Thyroid gland (tissue), 4 donors: ENCODE measurements at places on chromosomes 2 and 18.

DNA sequence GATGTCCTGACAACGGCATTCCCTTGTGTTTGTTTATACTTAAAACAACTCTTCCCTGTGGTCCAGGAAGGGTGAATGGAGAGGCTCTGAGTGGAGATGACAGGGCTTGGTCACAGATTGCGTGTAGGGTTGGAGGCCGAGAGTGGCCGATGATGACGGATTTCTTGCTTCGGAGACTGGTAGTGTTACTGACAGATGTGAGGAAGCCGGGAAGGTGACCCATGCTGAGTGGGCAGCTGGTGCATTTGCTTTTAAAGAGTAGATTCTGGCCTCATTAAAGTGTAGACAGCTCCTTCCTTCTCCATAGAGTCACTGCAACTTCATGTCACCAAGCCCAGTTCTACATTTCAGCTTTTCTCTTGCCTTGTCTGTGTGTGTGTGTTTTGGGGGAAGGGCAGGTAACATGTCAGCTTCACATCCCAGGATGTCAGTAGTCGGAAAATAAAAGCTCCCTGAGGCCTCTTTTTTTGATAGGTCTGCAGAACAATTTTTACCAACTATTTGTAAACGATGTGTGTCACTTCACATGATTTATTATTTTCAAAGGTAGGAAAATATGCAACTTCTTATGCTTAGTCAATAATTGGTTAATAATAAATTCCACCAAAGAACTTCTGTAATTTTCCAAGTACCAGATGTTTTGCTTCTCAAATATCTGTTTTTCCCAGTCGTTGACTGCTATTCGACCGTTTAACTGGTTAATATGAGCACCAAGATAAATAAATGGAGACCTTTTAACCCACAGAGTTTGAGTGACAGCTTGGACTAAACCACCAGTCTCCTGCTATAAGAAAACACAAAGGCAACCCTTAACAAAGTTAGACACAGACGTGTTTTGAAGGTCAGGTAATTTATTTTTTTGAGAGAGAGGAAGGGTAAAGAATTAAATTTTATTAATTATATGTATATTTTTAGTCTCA is 436.9 kb downstream of the SLC4A3 start:
- no peak for DNase-seq

DNA sequence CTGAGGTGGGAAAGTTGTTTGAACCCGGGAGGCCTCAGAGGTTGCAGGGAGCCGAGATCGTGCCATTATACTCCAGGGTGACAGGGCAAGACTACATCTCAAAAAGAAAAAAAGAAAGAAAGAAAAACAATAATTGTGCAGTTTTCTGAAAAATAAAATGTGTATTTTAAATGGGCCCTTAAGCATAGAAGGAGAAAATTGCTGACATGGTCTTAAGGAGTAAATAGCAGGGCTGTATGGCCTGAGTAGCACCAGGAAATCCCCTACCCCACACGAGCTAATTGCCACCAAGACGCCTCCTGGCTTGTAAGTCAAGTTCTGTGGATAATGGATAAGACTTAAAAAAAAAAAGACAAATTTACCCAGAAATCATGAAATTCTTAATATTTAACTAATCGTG is 271.4 kb upstream of the NCKAP5 start:
- DNase-seq: no peak

DNA sequence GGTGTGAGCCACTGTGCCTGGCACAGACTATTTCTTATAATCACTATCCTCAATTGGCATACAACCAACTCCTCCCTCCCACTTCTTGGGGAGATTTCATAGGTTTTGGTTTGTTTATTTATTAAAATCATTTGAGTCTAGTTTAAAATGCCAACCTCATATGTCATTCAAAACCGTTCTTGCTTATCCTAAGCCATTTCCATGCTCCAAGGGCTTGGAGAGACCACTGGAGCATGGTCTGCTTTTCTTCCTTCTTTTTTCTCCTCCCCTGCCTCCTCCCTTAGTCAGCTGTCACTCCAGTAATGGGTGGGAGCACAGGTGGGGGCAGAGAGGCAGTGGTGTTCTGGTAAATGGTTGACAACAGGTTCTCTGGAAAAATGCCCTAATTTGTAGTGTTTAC is 20.4 kb upstream of the KCNS3 start:
- no peak for DNase-seq

DNA sequence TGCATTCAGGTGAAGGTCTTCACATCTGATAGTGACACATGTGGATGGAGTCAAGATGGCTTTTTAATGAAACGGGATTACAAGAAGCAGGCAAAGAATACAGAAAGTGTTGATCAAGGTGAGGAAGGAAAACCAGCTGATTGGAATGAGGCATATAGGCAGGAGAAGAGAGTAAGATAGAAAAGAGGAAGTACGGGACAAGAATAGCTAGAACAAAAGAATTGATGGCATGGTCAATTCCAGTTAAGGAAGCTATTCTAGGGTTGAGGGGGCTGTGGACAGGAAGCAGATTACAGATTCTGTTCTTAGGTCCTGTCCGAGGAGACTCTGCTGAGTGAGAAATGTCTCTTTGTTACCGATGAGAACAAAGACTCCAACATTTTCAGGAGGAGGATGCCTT is 13.2 kb upstream of the NCK2 start:
- no peak for DNase-seq

DNA sequence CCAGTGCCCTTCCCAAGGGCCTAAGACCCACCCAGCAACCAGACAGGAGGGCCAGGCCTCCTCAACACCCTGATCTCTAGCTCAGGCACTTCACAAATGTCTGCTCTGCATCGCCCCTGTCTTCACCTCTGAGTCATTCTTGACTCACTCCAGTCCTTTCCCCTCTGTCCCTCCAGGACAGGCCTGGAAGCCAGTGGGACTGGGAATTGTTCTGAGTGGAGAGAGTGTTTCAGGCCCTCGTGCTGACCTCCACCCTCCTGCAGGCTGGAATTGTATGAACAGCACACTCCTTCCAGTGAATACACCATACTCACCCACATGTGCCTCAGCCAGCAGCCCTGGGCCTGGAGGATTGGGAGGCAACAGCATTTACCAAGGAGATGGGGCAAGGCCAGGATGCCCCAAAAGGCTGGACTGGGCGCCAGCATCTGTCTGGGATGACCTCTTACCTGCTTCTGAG is 304.2 kb downstream of the CYP26B1 start:
- DNase-seq: no peak

DNA sequence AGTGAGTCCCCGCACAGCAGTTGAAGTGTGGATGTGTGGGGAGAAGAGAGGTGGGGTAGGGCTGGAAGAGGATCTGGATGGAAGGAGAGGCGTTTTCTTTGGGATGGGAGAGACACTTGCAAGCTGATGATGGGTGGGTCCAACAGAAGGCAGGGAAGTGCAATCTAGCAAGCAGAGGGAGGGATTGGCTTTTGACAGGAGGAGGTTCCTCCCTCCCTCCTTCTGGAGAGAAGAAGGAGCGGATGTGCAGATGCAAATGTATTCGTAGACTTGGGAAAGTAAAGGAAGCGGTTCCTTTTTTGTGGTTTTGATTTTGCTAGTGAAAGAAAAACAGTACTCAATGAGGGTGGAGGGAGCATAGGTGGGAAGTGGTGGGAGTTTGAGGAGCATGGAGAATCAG is 48.9 kb downstream of the LAMA3 start:
- DNase-seq: no peak

GRCh38 chr2:142104134-142104758 is 26.6 kb downstream of the LRP1B start:
- DNase-seq: no peak

DNA sequence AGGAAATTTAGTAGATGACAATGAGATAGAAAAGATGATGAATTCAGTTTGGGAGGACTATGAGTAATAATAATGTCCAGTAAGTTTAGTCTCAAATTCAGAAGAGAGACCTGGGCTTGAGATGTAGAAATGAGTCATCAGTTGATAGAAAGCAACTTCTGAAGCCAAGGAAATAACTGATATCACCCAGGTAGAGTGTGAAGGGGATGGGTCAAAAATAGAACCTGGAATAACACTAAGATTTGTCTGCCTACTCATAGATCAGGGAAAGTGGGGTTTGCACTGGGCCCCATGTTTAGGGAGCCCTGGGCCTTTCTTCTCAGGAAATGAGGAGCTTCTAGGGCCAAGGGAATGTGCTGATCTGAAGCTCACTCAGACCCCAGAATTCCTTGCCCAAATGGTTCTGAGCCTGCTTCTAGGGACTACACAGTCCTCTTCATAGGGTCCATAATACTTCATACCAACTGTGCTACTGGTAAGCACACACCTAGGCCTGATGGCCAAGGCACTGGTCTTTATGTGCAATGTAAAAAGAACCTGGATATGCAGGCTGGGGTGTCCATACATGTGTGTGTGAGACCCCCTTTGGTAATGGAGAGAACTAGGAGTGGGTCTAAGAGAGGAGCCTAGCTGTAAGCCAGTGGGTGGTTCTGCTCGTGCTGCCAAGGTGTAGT is 141.2 kb downstream of the IKZF2 start:
- no peak for DNase-seq

- DNase-seq: no peak
These were observed 225.8 kb upstream of the HS6ST1 start for GRCh38 chr2:128544321-128545037.

DNA sequence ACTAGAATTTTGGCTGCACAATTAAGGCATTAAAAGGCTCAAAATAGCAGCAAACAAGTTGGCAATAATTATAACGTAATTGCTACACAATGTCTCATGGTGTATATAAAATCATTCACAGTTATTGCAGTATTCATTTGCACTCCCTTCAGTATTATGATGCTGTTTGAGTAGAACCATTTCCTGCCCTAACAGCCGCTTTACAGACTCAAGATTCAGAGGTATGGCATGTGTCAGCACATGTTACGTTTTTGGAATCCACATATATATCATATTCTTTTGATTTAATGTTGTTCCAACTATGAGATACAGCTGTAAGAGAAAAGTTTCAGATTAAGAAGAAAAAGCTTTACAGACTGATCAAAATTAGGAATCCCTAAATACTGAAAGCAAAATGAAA is 56.3 kb upstream of the NCKAP5 start:
- DNase-seq: no peak

DNA sequence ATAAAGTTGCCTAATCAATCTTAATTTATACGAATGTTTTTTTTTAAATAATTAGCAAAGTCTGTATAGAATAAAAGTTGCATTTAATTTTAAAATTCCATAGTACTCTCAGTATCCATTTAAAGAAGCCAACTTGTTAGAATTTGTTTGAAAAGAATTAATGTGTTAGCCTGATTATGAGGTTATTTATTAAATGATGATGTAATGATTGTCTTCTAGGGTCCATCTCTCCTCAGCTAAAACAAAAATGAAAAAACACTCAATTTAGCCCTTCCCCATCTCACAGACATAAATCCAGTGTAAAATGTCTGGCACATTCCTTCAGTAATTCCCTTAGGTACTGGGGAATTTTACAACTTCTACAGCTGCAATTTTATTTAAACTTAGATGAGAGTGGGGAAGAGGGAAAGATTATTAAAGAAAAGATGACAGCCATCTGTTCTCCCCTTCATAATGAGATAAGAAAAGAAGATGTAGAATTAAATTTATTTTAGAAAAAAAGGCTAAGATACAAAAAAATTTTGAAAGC is 68.6 kb downstream of the BARD1 start:
- no peak for DNase-seq

DNA sequence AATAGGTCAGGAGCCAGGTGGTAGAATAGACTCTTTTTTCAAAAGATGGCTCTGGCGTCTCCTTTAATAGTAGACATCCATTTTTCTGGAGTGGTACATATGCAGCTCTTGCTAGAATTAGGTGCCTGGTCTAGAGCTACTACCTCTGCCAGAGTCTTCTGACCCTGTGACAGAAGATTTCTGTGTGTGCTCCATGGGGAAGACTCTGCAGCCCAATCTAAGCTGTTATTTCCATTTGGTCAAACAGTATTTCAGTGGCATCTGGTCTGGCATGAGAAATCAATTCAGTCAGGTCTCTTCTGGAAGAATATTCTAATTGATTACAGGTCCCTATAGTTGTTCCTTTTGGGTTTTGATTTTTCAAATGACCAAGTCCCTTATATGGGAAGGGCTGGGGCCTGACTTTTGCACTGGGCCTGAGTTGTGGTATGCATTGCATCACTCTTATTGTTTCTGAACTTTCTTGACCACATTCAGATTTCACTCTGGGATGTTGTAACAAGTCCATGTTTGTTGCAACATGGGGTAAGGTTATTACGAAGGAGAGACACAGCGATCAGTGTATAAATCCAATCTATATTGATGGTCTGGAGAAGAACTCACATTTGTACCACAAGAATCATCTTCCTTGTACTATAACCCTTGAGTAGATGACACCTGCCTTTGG is 12.1 kb downstream of the MXD1 start:
- DNase-seq: no peak

GRCh38 chr2:217790195-217790594 is 212.6 kb downstream of the TNS1 start:
- no peak for DNase-seq

GRCh38 chr2:4518596-4518995 is 815.2 kb downstream of the DCDC2C start:
- no peak for DNase-seq

- peak; percentile 52 for DNase-seq
These were observed 27.3 kb downstream of the GKN2 start for GRCh38 chr2:68925295-68925896.

GRCh38 chr2:11285499-11285898 is 58.9 kb downstream of the ROCK2 start:
- DNase-seq: no peak

DNA sequence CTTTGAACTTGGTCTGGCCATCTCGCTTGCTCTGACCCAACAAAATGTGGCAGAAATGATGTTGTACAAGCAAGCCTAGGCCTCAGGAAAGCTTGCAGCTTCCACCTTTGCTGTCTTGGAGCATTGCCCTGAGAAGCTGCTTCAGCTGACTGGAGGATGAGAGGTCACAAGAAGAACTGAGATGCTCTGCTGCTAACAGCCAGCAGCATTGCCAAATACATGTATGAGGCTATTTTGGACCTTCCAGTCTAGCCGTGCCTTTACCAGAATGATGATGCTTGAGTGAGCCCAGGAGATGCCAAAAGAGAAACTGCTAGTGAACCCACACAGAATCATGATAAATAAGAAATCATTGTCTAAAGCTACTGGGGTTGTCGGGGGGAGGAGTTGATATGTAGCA is 13.2 kb upstream of the ITGAV start:
- peak; percentile 61 for DNase-seq
